SW 1271 (cell line): ENCODE measurements at places on chromosomes 12 and 14.

DNA sequence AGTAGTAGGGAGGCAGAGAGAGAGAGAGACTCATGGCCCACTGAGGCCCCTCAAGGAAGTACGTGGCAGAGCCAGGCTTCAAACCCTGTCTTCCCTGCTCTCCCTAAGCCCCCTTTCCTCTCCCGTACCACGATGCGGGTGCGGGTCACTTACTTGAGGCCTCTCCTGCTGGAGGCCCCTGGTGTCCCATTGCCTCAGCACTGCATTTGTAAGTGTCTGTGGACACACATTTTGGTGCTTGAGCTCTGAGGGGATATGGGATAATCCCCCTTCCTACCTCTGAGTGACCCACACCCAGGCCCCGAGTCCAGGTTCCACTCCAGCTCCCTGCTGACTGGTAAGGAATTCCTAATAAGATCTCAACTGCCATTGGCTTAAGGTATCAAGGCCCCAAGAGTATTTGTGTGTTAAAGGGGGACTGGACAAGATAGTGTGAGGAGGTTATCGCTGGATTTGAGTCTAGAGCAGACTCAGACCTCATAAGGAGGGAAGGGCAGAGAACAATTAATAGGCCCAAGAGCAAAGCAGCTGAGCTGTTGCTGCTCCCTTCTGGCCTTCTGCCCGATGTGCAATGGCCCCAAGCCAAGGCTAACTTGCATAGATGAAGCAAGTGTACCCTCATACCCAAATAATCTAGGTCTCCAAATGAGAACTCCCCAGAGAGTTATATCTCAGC lies 71.9 kb downstream of the CRACR2A start:
- no peak for DNase-seq

DNA sequence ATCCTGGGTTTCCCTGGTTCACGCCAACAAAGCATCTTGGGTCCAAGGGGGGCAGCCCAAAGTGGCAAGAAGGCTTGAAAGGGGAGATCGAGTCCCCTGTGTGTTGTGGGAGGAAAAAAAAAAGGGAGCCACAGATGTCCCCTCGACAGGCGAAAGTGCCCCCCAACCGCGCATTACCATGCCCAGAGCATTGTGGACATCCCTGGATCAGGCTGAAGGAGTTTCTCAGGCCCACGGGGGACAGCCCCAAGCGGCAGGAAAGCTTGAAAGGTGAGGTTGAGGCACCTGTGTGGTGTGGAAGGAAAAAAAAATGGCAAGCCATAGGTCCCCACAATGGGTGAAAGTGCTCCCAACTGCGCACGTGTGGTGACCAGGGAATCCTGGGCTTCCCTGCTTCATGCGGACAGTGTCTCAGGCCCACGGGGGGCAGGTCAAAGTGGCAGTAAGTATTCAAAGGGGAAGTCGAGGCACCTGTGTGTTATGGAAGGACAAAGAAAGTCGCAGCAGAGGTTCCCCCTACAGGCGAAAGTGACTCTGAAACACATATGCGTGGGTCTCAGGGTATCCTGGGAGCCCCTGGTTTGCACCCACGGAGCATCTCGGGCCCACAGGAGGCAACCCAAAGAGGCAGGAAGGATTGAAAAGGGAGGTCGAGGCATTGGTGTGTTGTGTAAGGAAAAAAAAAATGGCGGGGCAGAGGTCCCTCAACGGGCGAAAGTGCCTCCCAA lies 580.1 kb downstream of the ALG10 start:
- no peak for DNase-seq

DNA sequence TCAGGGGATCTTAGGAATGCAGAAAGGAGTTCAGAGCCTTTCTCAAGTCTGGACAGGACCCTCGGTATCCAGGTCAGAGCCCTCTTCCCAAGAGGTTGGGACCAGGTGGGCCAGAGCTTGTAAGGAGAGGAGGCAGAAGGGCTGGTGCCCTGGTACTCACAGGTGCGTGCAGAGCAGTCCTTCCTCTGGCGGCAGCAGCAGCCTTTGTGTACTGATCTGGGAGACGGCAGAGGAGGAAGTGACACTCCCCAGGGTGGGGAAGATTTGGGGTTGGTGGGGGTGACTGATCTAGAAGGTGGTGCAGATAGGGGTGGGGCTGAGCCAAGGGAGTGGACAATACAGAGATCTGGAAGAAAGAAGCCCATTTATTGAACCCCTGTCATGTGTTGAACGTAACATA lies at the start of gene ITGB7:
ITGB7 (minus strand) TSS at position 210 of the 400 bp plus-strand sequence. CDS start 6,808 bp downstream, outside the sequence.
- DNase-seq = no peak

DNA sequence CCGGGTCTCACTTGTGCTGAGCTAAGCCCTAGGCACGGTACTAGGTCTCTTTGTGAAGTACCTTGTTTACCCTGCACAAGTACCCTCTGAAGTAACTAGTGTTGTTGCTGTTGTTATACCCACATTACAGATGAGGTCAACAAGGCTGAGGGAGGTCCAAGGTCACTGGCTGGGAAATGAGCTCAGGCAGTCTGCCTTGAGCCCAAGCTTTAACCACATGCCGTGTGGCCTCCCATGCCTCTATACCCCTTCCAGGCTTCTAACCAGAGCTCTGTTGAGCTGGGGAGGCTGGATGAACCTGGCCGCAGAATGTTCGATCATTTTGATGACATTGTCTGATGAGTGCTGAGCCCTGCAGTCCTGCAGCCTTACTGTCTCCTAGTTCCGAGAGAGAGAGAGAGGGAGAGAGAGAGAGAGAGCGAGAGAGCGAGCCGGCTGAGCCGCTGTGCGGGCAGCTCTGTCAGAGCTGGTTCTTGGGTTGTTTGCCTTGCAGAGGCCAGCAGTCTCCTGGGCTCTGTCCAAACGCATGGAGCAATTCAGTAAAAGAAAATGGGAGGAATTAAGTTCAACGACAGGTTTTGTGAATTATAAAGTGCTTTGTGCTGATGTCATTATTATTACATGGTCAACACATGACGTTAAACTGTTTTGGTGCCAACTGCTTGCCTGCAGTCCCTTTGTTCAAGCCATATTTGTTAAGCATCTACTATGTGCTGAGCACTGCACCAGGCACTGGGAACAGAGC lies 13.1 kb downstream of the JDP2 start:
- DNase-seq = no peak

GRCh38 chr12:98154850-98155249 lies 360.5 kb upstream of the TMPO start:
- DNase-seq = no peak

DNA sequence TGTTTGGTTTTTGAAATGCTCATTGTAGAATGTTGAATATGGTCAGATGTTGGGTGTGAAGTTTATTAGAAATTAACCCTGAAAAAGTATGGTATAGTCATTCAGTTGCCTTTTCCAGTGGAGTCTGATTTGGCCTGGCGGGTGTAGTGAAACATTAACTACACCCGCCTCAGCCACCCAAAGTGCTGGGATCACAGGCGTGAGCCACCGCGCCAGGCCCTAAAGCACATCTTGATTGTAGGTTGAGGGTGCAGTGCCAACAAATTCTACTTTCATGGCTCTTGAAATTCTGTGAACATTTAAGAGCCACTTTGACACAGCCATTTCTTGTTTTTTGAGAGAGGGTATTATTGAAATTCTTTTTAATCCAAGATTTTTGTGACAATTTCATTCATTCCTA lies 624.9 kb downstream of the DIO2 start:
- DNase-seq = no peak

- no peak for DNase-seq
Observed at GRCh38 chr14:36916668-36917067, 255.0 kb downstream of the PAX9 start.

DNA sequence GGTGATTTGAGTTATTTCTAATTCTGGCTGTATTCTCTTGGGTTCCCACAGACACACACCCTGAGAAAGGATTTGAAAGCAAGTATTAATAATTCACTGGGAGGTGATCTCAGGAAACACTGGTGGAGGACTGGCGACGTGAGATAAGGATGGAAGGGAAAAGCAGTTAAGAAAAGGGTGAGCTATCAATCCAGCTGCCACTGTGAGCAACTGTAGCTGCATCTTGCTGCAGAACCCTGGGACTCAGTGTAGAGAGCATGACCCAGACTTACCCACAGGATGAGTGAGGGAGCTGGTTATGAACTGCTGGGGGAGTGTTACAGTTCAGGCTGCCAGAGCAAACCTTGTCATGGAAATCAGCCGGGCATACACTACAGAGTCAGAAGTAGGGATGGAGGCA lies 71.9 kb downstream of the RESF1 start:
- no peak for DNase-seq

DNA sequence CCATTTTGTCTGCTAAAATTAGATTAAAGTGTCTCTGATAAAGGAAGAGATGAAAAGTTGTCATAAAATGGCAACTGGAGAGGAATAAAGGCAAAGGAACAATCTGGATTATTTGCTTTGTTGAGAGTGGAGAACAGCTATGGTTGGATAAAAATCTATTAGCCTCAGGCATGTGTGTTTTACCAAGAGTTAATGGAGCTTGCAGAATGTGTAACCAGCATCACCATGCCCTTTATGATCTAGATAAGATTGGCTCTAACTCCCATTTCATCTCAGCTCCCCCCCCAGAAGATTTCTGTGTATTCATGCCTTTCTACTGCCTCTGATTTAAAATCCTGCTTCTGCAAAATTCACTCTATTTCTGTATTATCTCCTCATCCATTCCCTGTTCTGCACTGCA lies 93.8 kb downstream of the GALC start:
- no peak for DNase-seq

DNA sequence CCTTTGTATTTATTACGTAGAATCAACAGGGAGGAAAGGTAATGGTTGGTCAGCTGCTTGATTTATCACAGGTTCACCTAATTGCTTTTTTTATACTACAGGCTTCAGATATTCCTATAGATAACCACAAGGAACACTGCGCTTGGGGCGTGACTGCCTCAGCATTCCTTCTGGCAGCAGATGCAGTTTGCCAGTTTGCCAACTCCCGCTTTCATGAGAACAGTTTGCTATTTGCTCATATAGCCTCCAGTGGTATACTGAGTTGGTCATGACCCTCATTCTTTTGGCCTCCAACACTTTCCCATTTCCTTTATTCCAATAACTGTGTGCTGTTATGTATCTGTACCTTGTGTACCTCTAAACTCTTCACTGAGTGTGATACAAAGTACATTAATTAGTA lies 38.6 kb upstream of the ACSM4 start:
- no peak for DNase-seq

GRCh38 chr12:77687321-77687720 lies 143.4 kb upstream of the NAV3 start:
- no peak for DNase-seq

GRCh38 chr12:91109148-91109564 lies 2.1 kb downstream of the LUM start:
- no peak for DNase-seq

DNA sequence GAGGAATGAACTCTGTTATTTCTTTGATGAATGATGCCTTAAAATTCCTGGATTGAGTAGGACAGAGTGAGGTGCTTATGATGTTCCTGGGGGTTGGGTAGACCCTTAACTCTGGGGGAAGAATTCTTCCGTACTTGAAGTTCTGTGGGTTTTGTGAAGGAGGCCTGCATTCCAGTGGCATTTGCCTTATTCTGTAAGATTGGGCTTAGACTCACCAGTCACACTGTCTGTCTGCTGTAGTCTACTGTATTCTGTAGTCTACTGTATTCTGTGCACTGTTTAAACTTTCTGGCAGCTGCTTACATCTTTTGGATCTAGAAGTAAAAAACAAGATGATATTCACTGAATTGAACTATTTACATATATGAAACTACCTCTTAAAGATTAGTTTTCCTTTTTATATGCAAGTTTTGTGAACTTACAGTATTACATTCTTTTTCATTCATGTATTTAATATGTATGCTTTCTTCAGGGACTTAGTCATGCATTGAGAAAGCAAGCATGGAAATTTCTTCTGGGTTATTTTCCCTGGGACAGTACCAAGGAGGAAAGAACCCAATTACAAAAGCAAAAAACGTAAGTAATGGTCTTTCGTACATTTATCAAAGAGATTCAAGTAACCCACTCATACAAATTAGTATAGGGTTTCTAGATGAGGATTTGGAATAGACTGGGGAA lies 42.3 kb upstream of the TPH2 start:
- DNase-seq = no peak

DNA sequence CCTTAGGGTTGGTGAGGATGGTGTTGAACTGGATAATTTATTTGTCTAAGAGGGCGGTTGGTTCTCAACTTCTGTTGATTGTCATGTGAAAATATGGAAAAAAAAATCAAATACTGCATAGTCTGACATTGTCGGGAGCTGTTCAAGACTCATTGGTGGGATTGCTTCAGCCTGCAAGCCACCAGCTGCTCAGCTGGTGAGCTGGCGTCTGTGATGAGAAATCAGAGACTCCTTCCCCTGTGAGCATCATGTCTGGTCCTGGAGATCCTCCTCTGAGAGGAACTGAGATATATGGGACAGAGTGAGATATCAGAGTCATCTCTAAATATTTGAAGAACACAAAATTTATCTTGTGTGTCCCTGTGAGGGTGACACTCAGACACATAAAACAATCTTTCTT lies 49.9 kb downstream of the TRIM9 start:
- DNase-seq = no peak

- DNase-seq = no peak
Observed at GRCh38 chr12:89573051-89573810, 47.4 kb upstream of the POC1B start.

DNA sequence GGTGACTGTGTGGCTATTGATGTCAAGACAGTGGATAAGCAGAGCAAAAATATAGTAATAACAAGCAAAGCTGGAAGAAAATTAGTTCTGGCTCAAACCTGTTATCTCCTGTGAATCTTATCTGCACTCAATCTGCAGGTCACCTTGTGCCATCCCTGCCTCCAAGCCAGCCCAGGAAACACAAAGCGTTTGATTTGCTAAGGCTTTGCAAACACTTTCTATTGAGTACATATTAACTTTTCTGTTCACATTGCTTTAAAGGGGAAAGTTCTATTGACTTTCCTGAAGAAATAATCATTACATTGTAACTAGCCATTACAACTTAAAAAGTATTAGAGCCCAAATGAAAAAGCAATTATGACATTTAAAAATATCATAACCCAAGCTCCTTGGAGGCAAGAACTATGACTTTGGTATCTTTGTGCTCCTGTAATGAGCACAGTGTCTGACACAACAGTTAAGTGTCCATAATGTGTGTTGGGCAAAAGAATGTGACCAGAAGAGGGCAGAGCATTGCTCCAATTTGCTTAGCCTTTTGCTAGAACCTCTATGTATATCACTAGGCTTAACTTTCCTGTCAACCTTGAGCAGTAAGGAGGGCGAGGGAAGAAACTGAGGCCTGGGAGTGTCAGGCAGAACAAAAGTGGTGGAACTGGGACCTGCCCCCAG lies 24.7 kb downstream of the SERPINA3 start:
- no peak for DNase-seq

- no peak for DNase-seq
Observed at GRCh38 chr12:4717806-4718205, 2.4 kb upstream of the GALNT8 start.

DNA sequence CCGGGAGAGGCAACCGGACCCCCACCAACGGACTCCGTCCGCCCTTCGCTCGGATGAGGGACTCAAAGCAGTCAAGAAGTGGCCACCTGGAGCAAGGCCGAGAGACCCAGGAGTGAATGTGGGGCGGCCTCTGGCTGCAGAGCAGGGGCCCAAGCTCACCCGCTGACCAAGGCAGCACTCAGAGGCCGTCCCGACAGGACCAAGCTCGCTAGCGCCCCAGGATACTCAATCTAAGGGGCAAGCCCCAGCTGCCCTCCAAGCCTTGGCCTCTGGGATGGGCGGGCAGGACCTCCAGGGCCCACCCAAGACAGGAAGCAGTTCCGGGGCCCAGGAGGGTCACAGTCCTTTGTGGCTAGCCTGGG lies 936 bp downstream of the AKT1 start:
- DNase-seq = no peak

- no peak for DNase-seq
Observed at GRCh38 chr12:79250186-79250585, 385.6 kb downstream of the SYT1 start.

GRCh38 chr12:33825986-33826602 lies 196.2 kb upstream of the ALG10 start:
- DNase-seq = no peak
